Nucleus accumbens (tissue), 56 donors: ENCODE measurements at places on chromosomes 13 and 19.

- no peak for DNase-seq
Observed at GRCh38 chr19:43452582-43452981, 12.8 kb downstream of the LYPD3 start.

- no peak for DNase-seq
Observed at GRCh38 chr13:111668451-111668850, 348.0 kb downstream of the TEX29 start.

DNA sequence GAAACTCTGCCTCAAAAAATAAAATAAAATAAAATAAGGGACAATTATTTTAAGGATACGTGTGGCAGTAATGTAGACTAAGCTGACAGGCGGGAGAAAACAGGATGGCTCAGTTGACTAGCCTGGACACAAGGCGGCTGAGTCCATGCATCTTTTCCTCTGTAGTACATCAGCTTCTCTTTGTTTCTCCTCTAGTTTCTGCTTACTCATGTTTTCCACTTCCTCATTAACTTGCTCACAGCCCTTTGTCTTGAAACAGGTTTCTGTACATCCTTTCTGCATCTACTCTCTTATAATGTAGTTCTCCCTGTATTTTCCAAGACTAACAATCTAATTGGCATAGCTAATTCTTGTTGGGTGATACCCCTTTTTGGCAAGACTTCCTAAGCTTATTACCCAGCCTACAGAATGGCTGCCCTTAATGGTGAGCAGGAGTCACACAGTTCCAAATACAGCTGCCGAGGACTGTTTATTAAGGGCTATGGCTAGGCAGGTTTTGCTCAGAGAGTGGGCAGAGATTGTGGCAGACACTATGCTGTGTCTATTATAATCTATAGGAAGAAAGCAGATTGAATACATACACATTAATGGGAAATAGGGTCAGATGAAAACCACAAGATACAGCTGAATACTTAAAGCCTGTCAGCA is 58.7 kb upstream of the KLF5 start:
- no peak for DNase-seq

- peak; percentile 31 for DNase-seq
Observed at GRCh38 chr19:41887711-41888382, 4.9 kb downstream of the ARHGEF1 start.

- no peak for DNase-seq
Observed at GRCh38 chr19:55080121-55080967, 4.7 kb downstream of the EPS8L1 start.

- DNase-seq, result no peak
Observed at GRCh38 chr13:112905619-112905989, 63.4 kb upstream of the MCF2L start.

- no peak for DNase-seq
Observed at GRCh38 chr19:17394891-17395415, 957 bp upstream of the CCDC194 start.

DNA sequence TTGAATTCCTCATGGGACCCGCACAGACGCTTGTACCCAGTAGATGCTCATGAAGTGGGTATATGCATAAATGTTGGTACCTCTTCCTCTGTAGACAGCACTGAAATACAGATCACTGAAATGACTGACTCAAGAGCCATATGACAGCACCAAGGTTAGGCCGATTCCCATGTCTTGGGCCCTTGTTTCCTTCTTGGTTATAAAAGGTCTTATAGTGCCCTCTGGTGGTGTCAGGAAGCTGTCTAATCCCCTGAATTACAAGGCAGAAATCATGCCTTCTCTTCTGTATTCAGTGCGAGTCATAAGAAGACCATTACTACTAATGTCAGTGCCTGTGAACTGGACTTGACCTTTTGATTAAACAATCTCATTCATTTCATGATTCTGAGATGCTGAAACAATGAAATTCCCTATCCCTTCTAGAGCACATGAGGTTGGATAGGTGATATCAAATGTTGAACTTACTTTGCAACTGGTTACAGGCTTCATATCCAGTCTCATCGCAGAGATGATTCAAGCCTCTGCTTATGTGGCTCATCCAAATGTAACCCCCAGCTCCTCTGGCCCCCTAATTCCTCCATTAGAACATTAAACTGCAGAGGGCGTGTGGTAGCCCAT is 59.7 kb downstream of the SPATA13 start:
- no peak for DNase-seq

- peak; percentile 20 for DNase-seq
Observed at GRCh38 chr19:3268326-3268725, 43.9 kb downstream of the CELF5 start.

DNA sequence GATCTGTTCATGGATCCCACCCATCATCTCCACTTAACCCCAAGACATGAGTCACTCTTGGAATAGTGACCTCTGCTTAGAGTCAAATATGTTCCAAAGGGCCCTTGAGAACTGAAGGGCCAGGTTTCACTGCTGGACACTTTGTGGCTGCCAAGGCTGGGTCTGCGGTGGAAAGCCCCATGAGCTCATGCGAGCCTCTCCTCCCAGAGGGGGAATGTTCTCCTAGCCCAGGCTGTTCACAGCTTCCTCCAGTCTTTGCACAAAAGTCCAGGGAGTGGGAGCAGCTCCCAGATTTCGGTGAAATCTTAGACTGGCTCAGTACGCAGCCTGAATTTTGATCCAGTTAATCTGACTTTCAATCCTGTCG is 732 bp upstream of the DCLK1 start:
- DNase-seq, result no peak

GRCh38 chr13:99648066-99648665 is 146.9 kb downstream of the TM9SF2 start:
- DNase-seq, result no peak

- DNase-seq, result no peak
Observed at GRCh38 chr19:50998061-50998460, 3.3 kb downstream of the KLK8 start.

- no peak for DNase-seq
Observed at GRCh38 chr13:84686973-84687372, 804.7 kb upstream of the SLITRK1 start.

GRCh38 chr19:5600797-5601196 is 21.8 kb downstream of the SAFB2 start:
- no peak for DNase-seq

- DNase-seq, result no peak
Observed at GRCh38 chr19:45087531-45087930, 5.4 kb upstream of the PPP1R37 start.

GRCh38 chr13:101838323-101838722 is 385.8 kb downstream of the ITGBL1 start:
- no peak for DNase-seq

DNA sequence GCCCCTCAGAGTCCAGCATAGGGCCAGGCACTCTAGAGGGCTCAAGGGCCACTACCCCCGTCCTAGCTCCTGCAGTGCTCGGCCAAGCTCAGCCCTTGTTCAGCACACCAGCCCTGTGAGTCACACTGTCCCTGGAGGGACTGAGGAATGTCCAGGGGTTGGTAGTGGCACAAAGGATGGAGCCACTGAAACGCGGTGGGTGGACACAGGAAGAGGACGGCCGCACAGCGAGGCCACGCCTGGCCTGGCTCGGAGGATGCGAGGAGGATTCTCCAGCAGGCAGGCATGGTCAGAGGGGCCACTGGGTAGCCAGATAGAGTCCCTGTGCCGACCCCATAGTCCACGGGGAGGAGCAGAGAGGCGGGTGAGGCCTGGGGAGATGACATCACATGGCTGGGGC is 45.7 kb downstream of the C1QTNF9 start:
- DNase-seq, result no peak

DNA sequence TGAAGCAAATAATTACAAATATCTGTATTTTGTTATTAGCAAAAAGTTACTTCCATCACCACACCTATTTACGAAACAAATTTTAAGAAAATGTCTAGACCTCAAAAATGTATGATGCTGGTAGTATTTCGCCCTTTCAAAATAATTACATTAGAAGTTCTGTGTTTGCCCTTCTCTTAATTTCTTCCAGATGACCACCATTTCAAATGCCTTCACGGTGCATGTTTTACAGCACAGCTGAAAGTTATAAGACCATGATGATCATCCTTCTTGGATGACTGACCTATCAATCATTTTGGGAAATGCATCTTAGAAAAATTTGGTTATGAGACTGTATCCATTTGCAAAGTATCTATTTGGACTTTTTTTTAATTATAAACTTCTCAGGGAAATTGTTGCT is 390.8 kb downstream of the SLITRK6 start:
- DNase-seq, result no peak

DNA sequence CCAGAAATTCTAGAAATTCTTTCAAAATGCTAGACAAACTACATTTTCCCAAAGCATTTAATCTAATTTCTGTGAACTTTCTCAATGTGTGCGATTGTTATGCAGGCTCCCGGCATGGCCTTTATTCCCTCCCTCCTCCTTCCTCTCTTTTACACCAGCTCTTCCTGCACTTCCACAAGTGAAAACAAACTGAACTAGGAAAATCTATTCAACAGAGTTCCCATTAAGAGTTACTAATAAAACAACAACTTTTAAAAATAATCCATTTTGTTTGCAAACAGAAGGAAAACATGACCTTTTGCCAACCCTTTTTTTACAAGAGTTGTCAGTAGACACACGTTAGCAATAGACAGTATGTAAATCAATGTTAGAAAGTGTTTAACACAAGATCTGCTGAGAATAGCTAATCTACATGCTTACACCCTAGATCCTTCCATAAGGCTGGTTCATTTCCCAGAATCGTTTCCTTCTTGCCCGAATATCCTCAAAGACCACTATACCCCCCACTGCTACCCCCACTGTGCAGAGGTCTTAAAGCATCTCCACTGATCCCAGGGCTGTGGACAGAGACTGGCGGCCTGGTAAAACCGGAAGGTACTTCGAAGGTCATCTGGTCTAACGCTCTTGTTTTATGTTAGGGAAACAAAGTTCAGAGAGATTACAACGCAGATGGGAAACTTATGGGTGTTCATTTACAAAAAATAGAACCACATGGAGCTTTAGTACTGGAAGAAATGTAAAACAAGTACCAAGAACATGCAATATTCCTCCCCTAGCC is 98.0 kb downstream of the FOXO1 start:
- no peak for DNase-seq

DNA sequence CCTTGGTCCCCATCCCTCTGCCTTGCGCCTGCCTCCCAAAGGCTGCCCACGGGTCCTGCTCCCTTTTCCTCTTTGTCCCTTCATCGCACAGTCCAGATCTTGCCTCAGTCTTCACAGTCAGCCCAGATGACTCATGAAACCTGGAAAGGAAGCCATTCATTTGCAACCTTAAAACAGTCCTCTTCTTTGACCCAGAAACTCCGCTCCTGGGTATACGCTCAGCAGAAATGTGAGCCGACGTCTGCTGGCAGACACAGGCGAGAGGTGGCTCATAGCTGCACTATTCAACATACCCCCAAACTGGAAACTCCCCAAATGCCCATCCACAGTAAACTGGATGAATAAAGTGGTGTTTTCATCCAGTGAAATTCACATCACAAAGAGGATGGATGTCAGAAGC is 13.6 kb upstream of the PEPD start:
- no peak for DNase-seq

GRCh38 chr19:45070861-45071544 is 5.3 kb downstream of the ZNF296 start:
- no peak for DNase-seq

DNA sequence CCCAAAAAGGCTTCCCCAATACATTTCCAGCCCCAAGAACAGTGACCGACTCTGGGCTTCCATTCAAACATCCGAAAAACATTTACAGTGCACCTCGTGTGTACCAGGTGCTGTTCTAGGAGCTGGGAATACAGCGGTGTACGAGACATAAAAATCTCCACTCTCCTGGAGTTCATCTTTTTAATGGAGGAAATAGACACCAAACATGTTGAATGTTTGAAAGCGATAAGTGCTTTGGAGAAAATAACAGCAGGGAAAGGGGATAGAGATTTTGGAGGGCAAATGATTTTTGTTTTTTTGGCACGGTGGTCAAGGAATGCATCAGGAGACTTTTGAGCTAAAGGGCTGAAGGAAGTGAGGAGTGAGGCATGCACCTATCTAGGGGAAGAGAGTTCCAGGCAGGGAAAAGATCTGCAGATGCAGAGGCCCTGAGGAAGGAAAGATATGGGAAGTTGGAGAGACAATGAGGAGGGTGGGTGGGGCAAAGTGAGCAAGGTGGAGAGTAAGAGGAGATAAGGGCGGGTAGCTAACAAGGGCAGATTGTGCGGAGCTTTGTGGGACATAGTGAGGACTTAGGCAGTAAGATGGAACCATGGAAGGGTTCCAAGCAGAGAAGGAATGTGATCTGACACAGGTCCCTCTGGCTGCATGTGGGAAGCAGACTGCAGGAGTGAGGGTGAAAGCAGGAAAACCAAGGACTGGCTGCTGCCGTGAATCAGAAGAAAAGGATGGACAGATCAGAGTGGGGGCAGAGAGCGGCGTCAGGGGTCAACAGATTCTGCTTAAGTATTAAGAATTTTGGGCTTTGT is 703 bp upstream of the FBL start:
- no peak for DNase-seq

GRCh38 chr19:20968092-20968491 is 45.0 kb downstream of the ZNF85 start:
- no peak for DNase-seq

DNA sequence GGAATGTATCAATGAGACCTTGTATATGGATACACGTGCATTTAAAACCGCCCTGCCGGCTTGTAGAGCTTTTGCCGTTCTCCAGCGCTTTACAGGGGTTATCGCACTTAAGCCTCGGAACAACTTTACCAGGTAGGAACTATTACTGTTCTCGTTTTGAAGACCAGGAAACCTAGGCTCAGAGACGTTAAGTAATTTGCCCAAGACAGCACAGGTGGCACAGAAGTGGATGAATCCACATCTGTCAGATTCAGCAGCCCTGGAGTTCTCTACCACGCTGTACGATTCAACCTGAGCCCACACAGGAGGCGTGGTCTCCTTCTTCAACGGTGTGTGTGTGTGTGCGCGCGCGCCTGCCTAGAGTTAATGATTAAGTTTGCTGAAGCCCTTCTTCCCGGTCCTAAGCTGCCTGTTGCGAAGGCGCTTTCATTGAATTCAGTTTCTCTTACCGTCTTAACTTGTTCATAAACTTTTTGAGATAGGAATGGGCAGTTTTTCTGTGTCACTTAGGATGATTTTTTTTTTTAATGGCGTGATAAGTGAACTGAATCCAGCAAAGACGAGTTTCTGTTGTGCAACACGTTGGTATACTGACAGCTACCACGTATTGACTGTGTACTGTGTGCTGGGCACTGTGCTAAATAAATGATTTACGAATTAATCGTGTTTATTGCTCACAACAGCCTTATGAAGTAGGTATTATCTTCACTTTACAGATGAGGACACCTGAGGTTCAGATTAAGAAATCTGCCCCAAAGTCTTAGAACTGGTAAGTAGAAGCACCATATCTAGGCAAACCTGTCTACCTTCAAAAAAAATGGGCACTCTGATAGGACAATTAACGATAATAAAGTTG is 67.4 kb downstream of the KCNRG start:
- peak; percentile 47 for DNase-seq

GRCh38 chr19:18975011-18975410 is 34.0 kb upstream of the HOMER3 start:
- no peak for DNase-seq

DNA sequence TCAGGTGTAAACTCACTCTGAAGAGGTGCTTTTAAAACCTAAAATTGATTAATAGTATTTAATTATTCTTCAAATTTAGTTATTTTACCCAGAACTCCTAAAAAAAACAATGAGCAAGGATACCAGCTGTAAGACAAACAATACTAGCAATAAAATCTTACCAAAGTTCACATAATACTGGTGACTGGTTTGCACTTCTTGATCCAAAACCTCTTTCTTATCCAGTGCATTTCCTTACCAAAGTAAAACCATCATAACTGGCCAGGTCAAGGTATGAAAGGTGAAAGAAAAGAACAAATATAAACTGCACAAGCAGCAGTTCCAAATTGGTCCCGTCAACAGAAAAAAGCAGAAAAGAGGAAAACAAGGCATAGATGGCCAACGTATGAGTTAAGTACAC is 62.7 kb downstream of the PSPC1 start:
- DNase-seq, result no peak

- DNase-seq, result no peak
Observed at GRCh38 chr13:103961129-103961528, 894.9 kb upstream of the SLC10A2 start.
